Smooth muscle cell of the brain vasculature (primary cell): ENCODE measurements at places on chromosomes 5 and 9.

GRCh38 chr9:129834489-129835127, 467 bp downstream of the C9orf78 start:
- no peak for DNase-seq

DNA sequence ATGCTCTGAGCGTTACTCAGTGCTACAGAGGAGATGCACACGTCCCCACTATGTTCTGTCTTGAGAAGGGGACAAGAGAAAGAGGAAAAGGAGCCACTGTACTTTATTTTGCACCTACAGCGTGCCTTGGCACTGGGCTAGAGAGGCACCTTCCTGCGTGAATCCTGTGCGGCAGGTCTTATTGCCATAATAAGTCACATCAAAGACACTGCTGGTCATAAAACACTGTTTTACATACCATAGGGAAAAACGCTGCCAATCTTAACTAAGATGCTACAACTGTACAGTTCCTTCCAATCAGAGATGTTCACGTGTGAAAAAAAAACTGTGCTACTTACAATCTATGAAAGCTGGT, 48.1 kb downstream of the NEURL1B start:
- no peak for DNase-seq

- DNase-seq, result no peak
Observed at GRCh38 chr9:109755040-109755439, 25.0 kb upstream of the PALM2AKAP2 start.

DNA sequence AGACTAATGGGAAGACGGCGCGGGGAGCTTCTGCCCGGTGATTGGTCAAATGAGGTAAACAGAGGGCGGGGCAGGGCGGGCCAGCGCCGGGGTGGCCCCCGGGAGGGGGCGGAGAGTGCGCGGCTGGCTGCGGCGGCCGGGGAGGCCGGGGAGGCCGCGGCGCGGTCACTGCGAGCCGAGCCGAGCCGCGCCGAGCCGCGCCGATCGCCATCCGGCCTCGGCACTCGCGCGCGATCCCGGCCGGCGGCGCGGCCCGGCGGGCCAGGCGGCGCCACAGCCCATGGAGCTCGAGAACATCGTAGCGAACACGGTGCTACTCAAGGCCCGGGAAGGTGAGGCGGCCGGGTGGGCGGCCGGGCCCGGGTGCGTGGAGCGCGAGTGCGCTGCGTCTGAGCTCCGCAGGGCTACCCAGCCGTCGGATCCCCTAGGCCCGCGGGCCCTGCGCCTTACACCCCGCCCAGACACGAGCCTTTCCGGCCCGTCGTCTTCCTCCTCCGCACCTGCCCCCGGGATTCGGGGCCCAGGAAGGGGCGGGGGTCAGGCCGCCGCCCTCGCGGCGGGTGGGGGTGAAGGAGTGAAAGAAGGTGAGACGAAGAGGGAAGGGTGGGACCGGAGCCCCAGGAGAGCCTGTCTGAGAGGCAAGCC, at the start of gene GRK6:
Gene GRK6 (plus strand): TSS at position 111 of the 645 bp plus-strand sequence. CDS start 170 bp downstream, at position 281.
- DNase-seq, result no peak

- DNase-seq, result no peak
Observed at GRCh38 chr5:89351222-89351621, 468.2 kb upstream of the MEF2C start.

DNA sequence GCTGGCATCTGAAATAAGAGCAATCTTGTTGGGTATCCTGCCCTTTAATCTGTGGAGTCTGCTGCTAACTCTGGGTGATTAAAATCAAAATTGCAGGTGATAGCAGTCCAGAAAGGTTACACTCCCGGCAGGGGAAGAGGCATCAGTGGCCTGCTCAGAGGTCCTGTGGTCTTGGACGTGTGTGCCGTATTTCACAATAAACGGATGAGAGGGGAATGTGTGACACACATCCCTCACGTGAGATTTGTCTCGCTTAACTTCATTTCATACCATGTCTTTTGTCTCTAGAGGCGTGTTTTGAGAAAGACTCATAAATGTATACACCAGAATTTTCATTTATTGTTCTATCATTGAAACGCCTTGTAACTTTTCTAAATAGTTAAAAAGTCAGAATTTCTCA, 36.6 kb downstream of the FAM240B start:
- DNase-seq, result no peak

DNA sequence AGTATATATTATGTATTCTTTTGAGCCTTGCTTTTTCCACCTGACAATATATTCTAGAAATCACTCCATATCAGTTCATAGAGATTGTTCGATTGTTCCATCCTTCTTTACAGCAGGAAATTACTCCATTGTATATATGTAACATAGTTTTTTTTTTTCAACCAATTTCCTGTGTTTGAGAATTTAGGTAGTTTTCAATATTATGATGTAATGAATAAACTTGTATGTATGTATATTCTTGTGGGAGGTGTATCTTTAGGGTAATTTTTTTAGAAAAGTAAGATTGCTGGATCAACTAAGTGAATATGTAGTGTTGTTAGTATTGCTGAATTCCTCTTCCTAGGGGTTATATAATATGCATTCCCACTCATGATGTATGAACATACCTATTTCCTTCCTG, 165.9 kb upstream of the PITX1 start:
- DNase-seq, result no peak
